Effector CD4-positive, alpha-beta T cell (primary cell): ENCODE measurements at places on chromosomes 4 and X.

DNA sequence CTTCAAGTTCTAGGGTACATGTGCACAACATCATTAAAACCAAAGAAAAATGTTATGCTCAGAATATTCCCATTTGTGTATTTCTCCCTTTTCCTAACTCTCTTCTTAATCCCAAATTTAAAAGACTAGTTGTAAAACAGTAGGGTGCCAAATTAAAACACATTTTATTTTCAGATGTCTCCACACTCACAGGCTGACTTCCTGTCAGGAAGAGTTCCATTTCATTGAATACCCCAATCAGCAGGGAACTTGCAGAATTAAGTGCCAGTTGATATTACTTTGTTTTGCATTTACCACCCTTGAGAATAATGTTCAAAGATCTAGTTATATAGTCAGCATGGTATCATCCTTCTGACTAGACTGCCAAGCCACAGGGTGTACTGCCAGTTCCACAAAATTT lies 207.9 kb downstream of the MAB21L2 start:
- DNase-seq = no peak

GRCh38 chrX:152949114-152949513 lies 44.8 kb downstream of the PNMA5 start:
- no peak for DNase-seq

GRCh38 chr4:163590103-163590502 lies 95.6 kb downstream of the TMA16 start:
- no peak for DNase-seq

GRCh38 chr4:3346146-3346545 lies 53.3 kb downstream of the RGS12 start:
- no peak for DNase-seq

GRCh38 chrX:18461431-18461830 lies 36.0 kb downstream of the CDKL5 start:
- no peak for DNase-seq

DNA sequence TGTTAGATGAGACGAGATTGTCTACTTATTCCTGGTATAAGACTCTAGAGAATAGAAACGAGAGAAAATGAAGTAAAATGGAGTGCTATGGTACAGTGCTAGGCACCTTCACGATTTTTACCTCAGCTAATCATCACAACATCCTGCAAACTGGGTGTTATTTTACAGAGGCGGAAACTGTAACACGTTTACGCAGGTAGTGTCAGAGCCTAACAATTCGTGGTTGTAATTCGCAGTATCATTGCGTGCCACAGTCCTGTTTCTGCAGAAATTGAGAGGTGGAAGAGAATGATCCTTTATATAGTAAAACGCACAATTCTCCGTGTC lies 383 bp upstream of the TBC1D19 start:
- DNase-seq = no peak

GRCh38 chrX:46693149-46693548 lies 65.8 kb downstream of the SLC9A7 start:
- DNase-seq = no peak

GRCh38 chr4:183398298-183399125 lies 45.9 kb upstream of the CDKN2AIP start:
- peak; percentile 30 for DNase-seq

DNA sequence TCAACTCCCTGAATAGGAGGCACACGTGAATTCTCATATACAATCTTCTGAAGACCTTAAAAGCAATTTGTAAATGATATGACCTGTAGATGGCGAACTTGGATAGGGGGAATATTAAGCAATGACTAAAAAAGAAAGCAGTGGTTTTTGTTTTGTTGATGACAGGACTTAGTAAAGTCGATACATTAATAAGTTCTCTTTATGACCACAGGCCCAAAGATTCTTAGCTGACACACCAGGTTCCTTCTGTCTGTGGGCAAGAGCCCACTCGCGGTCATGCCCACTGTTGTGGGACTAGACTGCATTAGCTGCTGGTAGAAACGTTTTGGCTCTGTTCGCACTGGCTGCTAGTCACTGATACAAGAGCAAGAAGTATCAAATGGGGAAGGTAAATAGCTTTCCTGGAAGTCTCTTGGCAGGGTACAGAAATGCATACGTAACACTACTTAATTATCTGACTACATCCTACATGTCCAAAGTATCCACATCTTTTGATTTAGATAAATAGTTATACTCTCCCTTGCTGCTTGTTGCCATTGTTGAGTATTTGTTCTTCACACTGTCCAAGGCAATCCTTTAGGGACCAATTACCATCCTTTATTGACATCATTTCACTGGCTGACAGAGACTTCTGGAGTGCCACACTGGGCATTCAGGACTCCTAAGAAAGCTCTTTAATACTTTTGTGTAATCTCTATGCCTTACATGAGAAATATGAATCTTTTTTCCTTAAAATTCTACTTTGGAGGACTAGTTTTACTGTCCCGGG lies 31.0 kb downstream of the ALPK1 start:
- DNase-seq = no peak

DNA sequence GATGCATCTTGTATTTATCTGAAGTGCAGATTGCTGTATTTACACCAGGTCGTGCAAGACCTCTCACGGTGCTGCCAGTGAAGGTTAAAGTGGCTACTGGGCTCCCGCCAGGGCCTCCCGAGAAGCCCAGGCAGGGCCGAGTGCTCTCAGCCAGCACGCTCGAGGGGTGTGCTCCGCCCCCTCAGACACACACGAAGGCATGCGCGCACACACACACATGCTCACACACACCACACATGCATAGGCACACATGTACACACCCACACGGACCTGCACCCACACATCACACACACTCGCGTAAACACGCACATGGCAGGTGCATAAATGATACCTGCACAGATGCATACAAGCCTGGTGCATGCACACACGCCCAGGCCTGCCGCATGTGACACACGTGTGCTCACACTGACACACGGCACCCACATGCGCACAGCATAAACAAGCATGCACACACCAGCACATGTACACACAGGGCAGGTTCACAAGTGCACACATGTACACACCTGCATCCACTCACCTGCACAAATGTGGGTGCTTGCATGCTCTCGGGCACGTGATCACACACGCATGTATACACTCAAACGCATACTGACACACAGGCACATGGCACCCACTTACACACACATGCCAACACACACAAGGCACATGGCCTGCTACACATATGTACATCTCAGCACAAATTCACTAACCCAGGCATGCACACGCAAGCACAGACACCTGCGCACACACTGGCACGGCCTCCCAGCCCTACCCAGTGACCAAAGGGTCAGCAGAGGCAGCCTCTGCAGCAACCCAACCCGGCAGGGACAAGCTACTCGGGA lies 71.6 kb downstream of the FAM53A start:
- no peak for DNase-seq

- no peak for DNase-seq
Observed at GRCh38 chr4:66577922-66578321, 907.6 kb upstream of the EPHA5 start.

GRCh38 chr4:110850461-110851442 lies 227.9 kb upstream of the PITX2 start:
- DNase-seq = no peak

DNA sequence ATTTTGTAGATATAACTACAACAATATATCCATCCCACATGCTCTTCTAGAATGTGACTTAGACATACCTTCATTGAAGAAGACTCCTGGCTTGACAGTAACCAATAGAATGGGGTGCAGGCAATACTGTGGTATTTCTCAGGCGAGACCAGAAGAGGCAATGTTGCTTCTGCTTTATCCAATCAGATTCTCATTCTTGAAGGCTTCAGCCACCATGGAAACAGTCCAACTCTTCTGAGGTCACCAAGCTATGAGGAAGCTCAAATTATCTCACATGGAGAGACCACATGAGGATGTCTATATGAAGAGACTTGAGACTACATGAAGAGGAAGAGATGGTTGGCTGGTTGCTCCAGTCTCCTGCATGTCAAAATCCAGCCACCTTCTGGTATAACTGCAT lies 469.9 kb downstream of the PCDH10 start:
- no peak for DNase-seq

GRCh38 chr4:118718511-118719170 lies 33.4 kb downstream of the METTL14 start:
- DNase-seq = no peak

DNA sequence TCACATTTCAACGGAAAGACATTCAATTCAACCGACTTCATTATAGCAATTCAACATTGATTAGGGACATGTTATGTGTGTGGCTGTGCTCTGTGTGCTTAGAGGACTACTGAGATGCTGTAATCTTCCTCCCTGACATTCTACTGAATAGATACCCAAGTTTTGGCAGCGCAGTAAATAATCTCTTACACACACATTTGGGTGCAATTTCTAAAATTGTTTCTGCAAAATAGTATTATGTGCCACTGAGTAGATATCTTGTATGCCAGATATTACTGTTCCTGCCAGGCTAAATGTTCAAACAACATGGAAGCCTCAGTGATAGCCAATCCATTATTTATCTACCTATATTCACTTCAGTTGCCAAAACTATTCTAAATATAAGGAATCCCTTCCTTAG lies 41.3 kb downstream of the RTL9 start:
- no peak for DNase-seq

DNA sequence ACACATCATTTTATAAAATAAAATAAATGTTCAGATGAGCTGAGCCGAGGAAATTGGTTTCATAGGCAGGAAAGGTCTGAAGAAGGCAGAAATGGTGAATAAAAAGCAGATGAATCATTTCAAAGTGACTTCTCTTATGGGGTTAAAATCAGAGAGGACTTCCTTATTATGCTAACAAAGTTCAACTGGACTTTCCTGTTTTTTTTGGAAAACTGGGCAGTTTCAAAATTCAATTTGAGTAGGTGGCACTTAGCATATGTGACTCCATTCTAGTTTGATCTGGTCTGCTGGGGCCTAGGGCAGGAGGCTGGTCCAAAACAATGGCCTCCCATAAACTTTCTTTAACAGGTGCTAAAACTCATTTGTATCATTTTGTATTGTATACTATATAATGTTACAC lies 1794.9 kb upstream of the TENM3 start:
- no peak for DNase-seq

DNA sequence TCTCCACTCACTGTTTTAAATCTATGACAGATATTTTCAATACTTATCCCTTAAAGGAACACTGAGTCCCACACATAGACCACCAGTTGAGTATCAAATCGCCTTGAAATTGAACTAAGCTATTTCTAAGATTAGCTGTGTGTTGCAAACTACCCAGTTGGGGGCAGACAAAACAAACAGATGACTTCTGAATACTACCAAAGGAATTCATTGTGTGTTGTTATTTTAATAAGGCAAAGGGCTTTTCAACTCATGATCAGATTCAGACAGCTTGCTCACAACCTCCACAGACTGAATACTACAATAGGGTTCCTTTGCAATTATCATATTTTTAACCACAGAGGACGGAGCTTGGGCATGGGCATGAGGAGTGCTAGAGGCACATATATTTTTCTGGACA lies 283.0 kb upstream of the GPC4 start:
- no peak for DNase-seq

GRCh38 chrX:129780441-129781105 lies 824 bp downstream of the SASH3 start:
- no peak for DNase-seq

- DNase-seq = no peak
Observed at GRCh38 chrX:32448945-32449344, 762.4 kb downstream of the DMD start.

DNA sequence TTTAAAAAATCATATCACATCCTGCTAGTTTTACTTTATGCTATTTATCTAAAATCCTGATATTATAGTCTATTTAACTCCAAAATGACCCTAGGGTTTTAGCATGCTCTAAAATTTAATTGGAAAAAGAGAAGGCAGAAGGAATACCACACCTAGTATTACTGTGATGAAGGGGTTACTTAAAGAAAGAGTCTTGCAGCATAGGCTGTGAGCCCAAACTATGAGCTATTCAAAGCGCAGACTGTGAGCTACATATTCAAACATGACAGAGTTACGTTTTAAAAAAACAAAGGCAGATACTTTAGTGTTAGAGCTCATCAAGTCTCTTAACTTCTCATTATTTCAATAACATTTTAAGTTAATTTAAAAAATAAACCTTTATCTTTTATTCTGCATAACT lies 247.7 kb upstream of the ETNPPL start:
- DNase-seq = no peak

DNA sequence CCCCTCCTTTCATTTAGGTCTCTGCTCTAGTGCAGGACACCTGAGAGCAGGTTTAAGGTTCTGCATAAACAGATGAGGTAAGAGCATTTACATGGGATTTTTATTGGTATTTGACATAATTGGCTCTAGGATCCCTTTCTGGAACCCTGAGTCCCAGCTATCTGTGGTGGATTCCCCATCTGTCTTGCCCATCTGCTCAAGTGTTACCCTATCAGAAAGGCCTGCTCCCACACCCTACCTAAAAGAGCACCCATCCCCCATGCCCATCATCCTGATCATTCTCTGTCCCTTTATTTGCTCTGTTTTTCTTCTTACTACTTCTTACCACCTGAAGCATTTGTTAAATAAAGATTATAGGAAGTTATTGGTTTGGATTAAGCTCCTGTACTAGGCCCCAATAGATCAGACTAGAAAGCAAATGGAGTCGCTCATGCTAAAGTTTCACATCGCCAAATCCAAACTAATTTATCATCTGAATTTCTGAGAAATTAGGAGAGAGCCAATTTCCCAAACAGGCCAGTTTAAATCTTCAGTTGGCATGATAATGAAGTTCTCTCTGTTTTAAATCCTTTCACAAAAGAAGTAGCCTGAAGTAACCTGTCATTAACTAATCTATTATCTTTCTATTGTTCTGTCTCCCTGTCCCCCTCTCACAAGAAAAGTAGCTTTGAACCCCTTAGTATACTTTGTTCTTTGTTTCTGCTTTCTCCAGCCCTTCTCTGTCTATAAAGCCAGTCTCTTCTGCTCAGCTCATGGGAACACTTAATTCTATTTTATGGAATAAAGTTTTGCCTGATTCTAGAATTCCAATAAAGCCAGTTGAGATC lies 178.6 kb downstream of the ZNF674 start:
- no peak for DNase-seq

GRCh38 chr4:176593943-176594342 lies 198.8 kb downstream of the VEGFC start:
- no peak for DNase-seq

- DNase-seq = no peak
Observed at GRCh38 chrX:6930307-6930849, 217.1 kb upstream of the STS start.

- no peak for DNase-seq
Observed at GRCh38 chr4:107349732-107350131, 313.6 kb upstream of the DKK2 start.

DNA sequence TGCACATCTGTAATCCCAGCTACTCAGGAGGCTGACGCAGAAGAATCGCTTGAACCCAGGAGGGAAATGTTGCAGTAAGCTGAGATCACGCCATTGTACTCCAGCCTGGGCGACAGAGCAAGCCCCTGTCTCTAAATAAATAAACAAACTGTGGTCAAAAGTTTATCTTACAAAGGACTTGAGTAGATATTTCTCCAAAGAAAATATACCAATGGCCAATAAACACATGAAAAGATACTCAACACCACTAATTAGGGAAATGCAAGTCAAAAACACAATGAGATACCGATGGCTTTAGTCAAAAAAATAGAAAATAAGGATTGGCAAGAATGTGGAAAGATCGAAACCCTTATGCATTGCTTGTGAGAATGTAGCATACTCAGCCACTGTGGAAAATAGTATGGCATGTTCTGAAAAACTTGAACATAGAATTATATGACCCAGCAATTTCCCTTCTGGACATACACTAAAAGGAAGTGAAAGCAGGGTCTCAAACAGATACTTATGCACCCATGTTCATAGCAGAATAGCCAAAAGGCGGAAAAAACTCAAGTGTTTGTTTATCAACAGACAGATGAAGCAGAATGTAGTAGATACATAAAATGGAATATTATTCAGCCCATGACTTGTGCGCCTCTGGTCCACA lies 2.0 kb upstream of the CFAP97 start:
- DNase-seq = no peak

- no peak for DNase-seq
Observed at GRCh38 chr4:111994392-111994791, 150.9 kb upstream of the FAM241A start.
